IPS-NIHi11 (cell line): ENCODE measurements at places on chromosomes 7 and 10.
A peak's percentile ranks its signal among the peaks of the same experiment; 100 is the strongest.

DNA sequence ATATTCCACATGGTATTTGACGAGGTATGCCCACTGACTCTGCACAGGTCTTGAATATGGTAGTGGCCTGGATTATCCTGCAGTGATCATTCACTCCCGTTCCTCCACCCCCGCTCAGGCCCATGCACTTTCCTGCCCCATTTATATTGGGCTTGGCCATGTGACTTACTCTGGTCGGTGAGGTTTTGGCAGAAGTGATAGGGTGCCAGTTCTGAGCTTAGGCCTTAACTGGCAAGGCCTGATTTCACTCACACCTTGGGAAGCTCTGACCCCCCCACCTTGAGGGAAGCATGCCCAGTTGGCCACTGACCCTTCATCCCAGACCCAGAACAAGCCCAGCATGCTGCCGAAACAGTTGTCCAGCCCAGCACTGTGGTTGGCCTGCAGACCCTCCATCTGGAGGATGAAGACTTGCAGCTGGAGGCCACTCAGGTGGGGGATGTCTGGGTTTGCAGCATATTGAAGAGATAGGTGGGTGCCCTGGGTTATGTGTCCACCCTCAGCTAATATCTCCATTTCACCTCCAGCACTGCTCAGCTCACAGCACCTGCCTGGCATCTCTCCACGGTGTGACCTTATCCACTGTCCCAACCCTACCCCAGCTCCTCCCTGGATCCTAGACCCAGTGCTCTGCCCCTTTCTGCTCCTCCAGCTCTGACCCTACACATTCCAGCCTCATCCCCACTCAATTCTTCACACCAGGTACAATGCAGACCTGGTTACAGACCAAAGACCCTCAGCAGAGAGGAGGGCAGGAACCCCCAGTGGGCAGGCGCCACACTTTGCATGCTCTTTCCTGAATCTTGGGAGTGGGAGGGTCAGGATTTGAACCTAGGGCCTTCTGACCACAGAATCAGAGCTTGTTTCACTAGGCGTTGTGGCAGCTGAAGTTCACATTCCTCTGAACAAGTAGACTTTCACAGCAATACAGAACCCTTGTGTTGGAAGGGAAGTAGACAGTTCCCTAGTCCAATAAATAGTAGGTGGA is 138.1 kb upstream of the CHST15 start:
- no peak for DNase-seq

DNA sequence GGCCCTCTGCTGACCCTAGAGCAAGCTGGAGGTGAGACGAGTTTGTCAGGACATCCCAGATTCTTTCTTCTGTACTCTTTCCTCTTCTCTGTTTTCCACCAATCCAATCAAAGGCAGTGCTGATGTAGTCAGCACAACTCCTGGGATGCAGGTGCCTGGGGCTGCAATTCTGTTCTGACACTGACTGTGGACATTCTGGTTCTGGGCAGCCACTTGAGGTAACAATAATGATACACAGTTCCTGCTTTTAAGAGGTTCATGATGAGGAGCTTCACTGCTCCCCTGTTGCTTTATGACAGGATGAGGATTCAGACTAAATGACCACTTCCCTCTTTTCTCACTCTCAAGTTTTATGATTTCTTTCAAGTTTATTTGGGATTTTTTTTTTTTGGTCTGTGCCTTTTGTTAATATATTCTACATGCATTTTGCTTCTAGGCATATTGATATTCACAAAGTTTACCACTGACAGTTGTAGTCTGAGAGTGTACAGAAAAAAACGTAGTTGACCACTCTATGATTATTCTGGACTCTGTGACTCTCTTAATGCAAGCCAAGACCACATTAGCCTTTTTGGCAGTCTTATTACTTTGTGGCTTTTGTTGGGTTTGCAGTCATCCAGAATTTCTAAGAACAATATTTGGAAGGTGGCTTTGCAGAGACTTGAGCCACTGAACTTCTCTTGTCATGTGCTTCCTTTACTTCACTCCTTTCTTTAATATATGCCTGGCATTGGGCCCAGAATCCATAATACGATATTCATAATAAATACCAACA is 247.6 kb downstream of the AUTS2 start:
- DNase-seq, result no peak

DNA sequence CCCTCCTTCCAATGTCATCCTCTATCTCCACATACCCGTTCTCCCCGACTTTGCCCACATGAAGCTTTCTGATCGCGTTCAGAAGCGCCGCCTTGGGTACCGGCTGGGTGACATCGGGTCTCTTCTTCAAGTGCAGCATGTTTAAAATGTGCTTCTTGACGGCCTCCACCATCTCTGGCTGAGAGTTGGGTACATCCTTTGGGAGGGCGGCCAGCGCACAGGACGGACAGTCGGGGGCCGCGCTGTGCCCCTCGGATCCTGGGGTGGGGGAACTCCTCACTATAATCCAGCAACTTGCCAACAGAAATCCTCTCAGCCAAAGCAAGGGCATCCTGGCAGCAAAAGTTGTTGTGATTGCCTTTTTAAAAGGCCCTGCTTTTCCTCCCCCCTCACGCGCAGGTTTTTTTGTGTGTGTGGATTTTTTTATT is 2.8 kb downstream of the INHBA start:
- no peak for DNase-seq

DNA sequence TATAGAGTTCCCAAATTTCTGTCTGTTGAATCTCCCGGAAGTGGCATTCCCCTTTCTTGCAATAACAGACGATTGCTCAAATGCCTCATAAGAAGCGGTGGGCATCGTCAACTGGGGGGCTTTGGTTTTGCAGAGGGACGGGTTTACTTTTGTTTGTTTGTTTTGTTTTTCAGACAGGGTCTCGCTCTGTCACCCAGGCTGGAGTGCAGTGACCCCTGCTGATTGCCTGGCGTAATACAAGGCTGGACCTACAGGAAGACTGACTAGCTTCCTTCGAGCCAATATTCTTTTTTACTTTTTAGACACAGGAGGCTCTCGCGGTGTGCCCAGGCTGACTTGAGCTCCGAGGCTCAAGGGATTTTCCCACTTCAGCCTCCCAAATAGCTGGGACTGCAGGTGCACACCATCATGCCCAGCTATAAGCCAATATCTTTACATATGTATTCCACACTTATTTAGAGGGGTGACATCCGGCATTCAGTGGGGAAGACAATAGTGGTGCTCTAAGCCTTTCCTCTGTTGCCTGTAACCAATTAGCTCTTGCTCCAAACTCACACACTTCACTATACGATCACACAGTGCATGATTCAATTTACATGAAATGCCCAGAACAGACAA is 58.1 kb downstream of the FHIP2A start:
- DNase-seq, result peak; percentile 53

DNA sequence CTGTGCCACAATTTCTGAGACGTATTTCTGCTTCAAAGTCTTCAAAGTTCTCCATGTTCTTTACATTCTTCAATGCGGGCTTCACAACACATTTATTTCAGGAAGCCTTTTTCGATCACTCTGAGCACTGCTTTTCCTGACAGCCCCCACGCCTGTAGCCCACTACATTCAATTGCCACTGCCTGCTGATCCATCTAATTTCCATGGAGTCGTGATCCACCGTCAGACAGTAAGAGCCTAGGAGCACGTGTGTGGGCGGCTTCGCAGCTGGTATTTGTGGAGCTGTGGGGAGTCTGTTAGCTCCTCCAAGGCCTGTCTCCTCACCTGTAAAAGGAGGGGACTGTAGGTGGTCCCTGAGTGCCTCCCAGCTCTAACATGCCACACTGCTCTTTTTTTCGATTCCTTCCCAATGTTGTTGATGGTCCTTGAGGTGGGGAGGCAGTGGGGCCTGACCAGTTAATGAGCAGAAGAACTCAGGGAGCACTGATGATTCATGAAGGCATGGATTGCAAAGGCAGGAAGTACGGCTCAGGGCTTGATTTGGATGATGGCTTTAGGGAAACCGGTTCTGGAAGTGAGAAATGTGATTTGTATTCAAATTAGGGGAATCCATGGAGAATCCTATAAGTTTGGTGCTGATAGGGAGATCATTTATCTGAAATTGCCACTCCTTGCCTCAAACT is 401.1 kb upstream of the PODXL start:
- DNase-seq, result no peak

- no peak for DNase-seq
These were observed 276.1 kb upstream of the NEBL start for GRCh38 chr10:21172930-21173801.

GRCh38 chr7:47328392-47329319 is 253.3 kb downstream of the TNS3 start:
- no peak for DNase-seq

- DNase-seq, result no peak
These were observed 359.4 kb downstream of the GPAM start for GRCh38 chr10:111824128-111824527.

GRCh38 chr10:68501691-68502090 is 25.6 kb downstream of the SLC25A16 start:
- DNase-seq, result no peak

DNA sequence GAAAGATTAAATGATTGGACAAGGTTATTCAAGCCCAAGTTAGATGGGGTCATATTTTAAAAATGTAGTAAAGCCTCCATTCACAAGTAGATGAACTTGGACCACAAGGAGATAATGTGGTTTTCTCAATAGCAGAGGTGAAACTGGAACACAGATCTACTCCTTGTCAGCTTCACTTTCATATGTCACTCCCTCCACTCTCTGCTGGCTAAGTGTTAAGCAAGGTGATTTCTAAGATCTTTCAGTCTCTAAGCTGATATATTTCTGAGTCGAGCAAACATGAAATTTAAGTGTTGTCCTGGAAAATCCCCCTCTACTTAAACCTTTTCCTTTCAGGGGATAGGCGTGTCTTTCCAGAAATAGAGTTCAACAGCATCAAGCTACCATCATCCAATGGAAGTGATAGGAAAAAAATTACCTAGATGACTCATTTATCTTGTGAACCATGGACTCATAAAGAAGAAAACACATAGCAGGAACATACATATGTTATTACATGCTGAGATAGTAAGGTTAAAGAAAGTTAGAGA is 275.0 kb downstream of the PTEN start:
- no peak for DNase-seq

DNA sequence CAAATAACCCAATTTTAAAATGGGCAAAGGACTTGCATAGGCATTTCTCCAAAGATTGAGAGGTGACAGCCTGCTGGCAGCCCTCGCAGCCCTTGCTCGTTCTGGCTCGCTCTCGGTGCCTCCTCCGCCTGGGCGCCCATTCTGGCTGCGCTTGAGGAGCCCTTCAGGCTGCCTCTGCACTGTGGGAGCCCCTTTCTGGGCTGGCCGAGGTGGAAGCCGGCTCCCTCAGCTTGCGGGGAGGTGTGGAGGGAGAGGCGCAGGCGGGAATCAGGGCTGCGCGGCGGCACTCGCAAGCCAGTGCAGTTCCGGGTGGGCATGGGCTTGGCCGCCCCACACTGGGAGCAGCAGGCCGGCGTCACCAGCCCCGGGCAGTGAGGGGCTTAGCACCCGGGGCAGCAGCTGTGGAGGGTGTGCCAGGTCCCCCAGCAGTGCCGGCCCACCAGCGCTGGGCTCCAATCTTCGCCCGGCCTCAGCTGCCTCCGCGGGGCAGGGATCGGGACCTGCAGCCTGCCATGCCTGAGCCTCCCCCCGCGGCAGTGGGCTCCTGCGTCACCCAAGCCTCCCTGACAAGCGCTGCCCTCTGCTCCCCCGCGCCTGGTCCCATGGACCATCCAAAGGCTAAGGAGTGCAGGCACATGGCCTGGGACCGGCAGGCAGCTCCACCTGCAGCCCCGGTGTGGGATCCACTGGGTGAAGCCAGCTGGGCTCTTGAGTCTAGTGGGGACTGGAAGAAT is 54.0 kb upstream of the GALNT17 start:
- DNase-seq, result no peak

DNA sequence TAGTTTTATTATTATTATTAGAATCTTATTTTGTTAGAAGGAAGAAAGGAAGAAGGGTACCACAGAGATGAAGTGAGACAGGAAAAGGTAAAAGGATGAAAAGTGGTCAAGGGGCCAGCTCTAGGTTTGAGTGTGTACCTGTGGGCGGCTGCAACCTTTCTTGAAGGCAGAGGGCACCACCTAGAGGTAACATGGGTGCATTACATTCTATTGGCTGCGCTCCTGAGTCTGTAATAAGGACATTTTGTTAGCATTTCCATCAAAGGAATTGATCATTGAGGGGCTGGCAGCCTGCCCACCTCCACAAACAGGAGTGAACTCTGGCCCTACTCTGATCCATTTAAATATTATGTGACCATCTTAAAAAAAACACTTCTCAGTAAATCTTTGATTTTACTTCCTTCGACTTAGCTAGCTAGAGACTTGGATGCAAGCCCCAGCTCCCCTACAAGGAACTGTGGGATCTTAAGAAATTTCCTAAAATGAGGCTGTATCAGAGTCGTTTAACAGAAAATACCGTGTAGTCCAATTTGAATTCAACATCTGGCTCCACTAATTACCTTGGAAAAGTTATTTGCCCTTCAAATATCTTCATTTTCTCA is 610.4 kb downstream of the IPMK start:
- peak; percentile 78 for DNase-seq

- DNase-seq, result no peak
These were observed 30.3 kb downstream of the ADCYAP1R1 start for GRCh38 chr7:31082447-31082846.

DNA sequence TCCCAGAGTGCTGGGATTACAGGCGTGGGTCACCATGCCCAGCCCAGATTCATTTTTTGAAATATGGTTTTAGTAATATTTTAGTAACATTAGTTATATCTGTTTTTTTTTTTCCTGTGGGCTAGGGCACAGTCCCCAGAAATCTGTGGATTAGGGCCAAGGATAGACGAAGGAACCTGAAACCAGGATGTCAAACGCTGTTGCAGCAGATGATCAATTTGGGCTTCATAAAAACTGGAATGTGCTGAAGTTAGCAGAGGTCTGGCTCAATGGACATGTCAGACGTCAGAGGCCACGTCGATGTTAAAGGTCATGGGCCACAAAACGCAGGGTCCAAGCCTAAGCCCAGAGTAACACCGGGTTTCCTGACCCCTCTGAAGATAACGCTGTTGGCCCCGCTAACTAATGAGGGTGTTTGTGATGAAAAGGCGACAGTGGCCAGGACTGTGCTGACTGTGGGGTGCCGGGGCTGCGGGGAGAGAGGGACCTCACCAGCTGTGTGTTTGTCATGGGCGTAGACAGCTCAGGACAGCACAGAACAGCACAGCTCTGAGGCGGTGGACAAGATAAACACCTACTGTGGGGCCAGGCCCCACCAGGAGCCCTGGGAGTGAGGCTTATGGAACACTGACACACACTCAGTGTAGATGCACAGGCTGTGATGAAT is 23.8 kb upstream of the GTPBP4 start:
- no peak for DNase-seq

DNA sequence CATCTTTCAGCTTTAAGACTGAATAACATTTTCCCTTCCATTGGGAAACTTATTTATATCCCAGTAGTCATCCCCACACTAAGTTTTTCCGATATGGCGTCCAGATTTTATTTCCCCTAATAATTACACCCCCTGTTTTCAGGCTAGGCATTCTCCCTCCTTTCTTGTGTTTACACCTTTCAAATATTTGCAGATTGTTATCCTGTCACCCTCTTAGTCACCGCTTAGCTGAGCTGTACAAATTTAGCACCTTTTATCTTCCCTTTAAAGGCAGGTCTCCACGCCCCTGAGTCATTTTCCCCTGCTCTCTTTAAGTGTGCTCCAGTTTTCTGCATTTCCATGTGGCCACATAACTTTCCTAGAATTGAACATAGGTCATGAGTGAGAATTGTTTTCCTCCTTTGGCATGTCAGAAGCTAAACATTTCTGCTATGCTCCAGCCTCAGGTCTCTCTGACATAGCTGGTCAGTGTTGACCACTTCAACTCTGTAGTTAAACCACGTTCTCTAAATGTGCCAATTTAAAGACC is 47.4 kb downstream of the LRRC4 start:
- no peak for DNase-seq

- DNase-seq, result no peak
These were observed 144.2 kb downstream of the CTTNBP2 start for GRCh38 chr7:117728890-117729624.

- DNase-seq, result peak; percentile 24
These were observed 1.6 kb downstream of the FAM171A1 start for GRCh38 chr10:15369256-15370211.
